ENCODE measurements at places on chromosomes 5 and 9. TPM values are rescaled to one million over a fixed set of nuclear protein-coding genes. Genes with fewer than 3 reads are reported as not detected.

DNA sequence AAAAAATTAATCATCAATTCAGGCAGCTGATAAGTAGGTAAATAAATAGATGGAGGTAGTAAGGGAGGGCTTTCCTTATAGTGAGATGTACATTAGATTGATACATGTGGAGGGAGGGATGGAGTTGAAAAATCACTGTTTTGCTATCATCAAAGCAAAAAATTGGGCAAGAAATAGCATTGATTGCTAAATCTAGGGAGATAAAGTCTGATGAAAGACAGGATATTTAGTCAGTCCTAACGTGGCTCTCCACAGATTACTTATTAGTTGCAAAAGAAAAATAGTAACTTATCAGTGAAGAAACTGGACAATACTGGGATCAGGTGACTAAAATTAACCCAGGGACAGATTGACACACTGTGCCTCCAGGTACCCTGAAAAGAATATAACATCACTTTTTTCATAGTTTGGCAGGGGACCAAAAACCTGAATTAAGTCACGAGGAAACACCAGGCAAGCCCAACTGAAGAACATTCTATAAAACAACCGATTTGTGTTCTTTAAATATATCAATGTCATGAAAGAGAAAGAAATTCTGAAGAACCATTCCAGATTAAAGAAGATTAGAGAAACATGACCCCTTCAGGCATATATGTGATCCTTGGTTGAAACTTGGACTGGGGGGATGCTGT is 27.1 kb upstream of the GOLPH3 start:
- no peak for DNase-seq

DNA sequence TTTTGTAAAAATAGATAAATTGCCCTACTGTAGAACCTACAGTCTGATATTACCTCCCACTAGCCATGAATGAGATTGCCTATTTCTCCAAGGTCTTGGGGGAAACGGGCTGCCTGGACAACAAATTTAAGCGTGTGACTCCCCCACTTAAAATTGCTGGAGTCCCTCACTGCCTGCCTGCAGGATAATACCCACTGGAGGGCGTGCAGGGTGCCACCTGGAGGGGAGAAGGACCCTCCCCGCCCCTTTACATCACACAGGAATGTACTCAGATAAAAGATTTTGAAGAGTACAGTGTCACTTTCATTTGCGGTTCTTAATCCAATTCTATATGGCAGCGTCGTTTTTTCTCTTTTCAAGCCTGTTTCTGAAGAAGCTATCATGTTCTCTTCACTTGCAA is 6.2 kb upstream of the TRIM7 start:
- DNase-seq = no peak

Gene CDH12
- not detected for total RNA-seq

Gene BAAT
- not detected for total RNA-seq

DNA sequence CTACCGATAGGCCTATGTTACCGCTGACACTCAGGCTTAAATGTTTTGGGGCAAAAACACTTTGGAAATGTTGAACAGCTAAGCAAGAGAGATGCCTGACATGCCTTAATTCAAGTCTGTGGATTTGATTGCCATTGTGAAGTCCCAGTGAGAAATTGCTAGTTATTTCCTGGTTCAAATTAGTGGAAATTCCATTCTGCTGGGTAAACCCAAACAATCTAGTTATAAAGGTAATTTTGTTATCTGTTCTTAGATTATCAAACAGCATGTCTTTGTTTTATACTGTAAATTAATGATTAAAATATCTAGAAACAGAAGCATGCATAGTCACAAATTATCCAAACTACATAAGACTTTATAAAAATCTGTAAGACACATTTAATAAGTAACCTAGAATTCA is 96.6 kb downstream of the PJA2 start:
- DNase-seq = no peak
